ENCODE measurements at places on chromosomes 12 and 14.

- DNase-seq, result no peak
Observed at GRCh38 chr12:75407683-75408082, 16.8 kb downstream of the GLIPR1L2 start.

GRCh38 chr14:101361044-101361443 lies 200.3 kb upstream of the DIO3 start:
- no peak for DNase-seq

- no peak for DNase-seq
Observed at GRCh38 chr14:102717276-102717675, 60.0 kb upstream of the TRAF3 start.

DNA sequence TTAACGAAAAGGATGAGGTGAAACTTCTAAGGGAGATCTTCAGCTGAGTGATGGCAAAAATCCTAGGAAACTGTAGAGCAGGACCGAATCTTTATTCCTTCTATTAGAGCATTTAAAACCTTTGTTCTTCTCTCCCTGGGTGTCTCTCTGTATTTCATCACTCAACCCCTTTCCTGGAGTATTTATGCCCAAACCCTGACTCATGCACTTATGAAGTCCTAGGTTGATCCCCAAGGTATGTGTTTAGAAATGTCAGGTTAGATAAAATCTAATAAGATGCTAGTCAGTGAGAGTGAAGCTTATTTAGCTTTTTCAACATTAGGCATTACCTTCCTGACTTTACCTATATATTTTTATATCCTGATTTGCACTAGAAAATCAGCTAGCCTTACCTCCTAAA lies 239.8 kb upstream of the NPAS3 start:
- DNase-seq, result no peak

DNA sequence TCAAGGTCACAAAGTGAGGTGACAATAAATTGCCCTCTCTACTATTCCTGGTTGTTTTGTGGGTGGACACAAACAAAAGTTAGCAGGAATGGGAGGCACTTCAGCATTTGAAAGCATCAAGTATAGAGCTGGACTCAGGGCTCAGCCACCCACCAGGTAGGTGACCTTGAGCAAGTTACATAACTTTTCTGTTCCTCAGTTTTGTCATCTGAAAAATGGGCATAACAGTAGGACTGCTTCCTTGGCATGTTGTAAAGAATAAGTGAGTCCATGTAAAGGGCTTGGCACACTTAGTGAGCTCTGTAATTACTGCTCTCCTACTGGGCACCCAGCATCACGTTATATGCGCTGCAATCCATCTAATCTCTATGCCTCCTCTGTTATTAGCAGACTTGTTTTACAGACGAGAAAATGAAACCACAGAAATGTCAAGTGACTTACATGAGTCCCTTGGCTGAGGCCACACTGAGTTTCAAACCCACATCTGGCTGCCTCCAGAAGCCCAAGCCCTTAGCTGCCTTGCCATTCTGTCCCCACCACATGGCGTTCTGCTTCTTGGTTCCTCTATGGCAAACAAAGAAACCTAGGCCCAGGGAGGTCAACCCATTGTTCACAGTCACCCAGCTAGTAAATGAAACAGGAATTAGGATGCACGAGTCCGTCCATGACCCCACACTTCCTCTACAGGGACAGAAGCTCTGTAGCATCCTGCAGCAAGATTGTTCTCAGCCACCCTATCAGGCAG lies 63.2 kb upstream of the SLC24A4 start:
- no peak for DNase-seq

All from activated naive CD4-positive, alpha-beta T cell treated with Interleukin-2 at 50 U/mL for 16 hours (primary cell).